ENCODE measurements at places on chromosomes 16 and 17.

DNA sequence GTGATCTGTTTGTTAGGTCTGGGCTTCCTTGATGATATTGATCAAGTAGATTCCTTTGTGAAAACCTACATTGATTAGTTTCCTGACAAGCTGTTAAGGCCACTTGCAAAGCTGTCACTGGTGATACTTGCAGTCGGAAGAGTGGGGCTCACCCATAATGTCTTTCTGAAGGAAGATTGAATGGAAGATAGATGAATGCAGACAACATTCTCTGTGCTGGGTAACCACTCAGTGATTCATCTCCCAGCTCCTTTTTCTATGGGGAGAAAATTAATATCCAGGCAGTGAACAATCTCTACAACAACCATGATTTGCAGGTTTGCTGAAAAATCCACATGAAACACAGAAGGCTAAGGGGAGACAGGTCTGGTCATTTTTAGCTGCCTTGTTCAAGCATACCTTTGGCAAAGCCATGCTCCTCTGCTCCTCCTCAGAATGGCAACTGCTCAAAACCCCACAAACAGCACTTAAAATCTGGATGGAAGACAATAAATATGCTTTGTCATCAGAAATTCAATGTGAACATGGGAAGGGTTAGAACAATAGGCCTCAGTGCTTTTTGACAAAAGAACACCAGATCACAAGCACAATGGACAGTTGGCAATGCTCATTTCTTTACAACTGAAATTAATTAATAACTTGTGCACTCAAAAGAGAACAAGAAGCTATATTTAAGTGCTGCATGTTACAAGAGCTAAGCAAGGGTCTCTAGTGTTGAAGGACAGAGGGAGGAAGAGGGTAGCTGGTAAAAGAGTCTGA, 495.4 kb downstream of the TOX3 start:
- no peak for DNase-seq

DNA sequence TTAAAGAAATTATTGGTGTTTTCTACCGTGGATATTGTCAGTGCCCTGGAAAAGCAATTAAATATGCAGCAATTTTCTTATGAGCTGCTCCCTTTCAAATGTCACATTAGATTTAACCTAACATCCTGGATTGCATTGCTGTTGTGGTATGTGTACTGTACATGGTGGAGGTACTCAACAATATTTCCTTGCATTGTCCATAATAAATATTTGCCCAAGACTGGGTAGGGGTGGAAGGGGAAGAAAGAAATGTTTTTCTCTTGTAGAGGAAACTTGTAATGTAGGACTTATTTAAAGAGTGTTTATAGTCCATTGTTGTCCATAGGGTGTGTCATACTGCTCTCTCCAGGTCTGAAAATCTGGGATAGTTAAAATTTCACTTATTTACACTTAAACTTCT, 346.2 kb upstream of the TBX2 start:
- no peak for DNase-seq

DNA sequence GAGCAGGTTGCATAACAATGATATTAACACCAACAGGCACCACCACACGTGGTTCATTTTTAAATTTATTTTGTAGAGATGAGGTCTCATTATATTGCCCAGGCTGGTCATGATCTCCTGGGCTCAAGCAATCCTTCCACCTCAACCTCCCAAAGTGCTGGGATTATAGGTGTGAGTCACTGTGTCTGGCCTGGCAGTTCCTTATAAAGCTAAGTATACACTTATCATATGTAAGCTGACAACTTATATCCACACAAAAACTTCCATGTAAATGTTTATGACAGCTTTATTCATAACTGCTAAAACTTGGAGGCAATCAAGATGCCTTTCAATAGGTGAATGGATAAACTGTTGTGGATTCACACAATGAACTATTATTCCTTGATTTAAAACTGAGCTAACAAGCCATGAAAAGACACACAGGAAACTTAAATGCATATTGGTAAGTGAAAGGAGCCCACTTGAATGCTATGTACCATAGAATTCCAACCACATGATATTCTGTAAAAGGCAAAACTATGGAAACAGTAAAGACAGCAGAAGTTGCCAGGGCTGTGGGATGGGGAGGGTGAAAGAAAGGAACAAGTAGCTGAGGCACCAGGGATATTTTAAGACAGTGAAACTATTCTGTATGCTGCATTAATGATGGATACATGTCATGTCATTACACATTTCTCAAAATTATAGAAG, 156.5 kb upstream of the KCNJ18 start:
- DNase-seq: no peak

GRCh38 chr16:66576296-66576695, 3.0 kb upstream of the CMTM2 start:
- no peak for DNase-seq

GRCh38 chr17:72123530-72124437, 3.0 kb downstream of the SOX9 start:
- no peak for DNase-seq

DNA sequence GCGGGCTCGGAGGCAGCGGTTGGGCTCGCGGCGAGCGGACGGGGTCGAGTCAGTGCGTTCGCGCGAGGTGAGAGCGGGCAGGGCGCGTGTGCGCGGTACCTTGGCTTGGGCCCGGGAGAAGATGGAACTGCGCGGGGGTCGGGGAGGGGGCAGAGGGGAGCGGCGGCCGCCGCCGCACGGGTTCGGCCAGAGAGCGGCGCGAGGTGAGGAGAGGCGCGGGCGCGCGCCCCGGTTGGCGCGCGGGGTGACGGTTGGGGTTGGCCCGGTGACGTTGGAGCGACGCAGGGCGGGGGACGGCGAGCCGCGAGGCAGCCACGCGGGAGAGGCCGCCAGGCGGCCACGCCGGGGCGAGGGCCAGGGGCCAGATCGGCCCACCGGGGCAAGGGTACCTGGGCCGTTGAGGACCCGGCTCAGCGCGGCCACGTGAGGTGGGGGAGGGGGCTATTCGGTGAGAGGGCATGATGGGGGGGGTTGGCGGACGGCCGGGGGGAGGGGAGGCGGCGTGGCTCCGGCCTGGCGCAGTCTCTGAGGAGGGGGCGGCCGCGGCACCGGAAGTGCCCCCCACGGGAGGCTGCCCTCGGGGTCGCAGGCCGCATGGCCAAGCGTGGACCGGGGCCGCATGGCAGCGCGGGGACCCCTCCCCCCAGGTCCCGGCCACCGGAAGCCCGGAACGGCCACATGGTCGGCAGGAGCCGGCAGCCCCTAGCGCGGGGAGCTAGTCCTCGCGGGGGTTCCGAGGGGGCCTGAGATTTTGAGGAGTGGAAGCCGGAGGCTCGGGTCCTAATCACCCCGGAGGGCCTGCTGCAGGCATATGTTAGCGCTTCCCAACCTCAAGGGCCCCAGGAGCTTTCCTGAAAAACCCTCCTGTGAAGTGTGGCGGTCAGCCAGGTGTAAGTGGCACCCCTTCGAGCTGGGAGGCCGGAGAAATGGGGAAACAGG, 527 bp downstream of the EIF5A start:
- DNase-seq: no peak

GRCh38 chr17:74520790-74521480, 10.3 kb downstream of the CD300LB start:
- DNase-seq: no peak

DNA sequence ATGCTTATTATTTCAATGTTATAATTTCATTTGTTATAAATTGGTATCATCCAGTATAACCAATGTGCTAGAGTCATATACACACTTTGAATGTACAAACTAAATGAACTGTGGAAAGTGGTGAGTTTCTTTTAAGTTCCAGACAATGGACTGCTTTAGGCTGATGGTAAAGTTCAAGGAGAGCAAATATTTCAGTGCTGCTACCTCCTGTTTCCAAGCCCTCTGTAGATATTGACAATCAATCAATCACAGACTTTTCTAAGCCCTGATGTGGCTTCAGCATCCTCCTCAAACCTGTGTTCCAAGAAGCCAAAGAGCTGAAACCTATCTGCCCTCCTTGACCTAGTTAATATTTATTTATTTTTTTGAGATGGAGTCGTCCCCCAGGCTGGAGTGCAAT, 28.2 kb upstream of the SREBF1 start:
- DNase-seq: no peak

GRCh38 chr17:44324092-44324570, 492 bp downstream of the SLC25A39 start:
- DNase-seq: no peak

DNA sequence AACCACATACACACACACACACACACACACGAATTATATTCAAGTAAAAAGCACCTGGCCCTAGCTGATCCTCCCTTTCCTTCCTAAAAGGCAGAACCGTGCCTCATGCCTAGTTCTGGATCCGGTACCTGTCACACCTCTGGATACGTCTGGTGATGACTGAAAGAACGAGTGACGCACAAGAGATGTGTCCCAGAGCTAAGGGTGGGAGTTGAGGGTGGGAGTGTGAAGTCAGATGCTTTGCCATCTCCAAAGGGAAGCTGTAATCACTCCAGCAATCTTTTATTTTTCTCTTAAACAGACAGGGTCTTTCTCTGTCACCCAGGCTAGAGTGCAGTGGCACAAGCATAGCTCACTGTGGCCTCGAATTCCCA, 26.5 kb upstream of the GSG1L start:
- no peak for DNase-seq

DNA sequence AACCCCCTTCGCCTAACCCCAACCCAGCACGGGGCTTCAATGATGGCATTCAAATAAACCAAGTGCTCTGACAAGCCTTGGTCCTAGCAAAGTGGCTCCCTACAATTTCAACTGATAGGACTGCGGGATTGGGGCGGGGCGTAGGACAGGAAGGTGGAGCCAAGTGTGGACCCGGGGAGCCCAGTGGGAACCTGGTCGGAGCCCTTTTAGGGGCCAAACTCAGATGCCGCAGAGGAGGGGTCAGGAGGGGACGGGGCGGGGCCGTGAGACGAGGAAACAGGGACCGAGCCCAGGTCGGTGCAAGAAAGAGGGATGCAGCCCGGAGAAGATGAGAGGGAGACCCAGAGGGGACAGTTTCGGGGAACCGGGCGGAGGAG, 13.2 kb upstream of the CDIPT start:
- no peak for DNase-seq

DNA sequence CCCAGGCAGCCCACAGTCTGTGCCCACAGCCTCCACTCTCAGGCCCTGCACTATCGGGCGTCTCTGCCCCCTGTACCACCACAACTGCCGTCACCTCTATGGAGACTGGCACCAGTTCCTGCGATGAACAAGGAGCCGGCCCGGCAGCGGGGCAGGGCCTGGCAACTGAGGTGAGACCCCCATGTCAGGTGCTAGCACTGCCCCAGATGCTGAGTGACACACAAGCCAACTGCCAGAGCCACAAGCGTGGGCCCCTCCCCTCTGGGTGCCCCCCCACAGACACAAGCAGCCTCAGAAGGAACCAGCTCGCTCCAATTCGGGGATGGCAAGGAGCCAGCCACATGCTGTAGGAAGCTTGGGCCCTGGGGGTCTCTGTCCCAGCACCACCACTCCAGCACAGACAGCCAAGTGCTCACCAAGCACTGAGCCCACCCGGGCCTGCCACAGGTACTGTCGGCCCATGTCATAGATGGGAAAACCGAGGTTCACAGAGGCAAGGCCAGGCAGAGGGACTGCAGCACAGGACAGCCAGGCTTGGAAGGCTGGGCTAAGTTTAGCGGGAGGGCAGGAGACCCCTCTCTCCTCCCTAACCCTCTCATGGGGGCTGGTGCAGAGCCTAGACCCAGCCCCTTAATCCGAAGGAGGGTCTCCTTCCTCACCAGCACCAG, 1.5 kb upstream of the PVALEF start:
- DNase-seq: no peak

DNA sequence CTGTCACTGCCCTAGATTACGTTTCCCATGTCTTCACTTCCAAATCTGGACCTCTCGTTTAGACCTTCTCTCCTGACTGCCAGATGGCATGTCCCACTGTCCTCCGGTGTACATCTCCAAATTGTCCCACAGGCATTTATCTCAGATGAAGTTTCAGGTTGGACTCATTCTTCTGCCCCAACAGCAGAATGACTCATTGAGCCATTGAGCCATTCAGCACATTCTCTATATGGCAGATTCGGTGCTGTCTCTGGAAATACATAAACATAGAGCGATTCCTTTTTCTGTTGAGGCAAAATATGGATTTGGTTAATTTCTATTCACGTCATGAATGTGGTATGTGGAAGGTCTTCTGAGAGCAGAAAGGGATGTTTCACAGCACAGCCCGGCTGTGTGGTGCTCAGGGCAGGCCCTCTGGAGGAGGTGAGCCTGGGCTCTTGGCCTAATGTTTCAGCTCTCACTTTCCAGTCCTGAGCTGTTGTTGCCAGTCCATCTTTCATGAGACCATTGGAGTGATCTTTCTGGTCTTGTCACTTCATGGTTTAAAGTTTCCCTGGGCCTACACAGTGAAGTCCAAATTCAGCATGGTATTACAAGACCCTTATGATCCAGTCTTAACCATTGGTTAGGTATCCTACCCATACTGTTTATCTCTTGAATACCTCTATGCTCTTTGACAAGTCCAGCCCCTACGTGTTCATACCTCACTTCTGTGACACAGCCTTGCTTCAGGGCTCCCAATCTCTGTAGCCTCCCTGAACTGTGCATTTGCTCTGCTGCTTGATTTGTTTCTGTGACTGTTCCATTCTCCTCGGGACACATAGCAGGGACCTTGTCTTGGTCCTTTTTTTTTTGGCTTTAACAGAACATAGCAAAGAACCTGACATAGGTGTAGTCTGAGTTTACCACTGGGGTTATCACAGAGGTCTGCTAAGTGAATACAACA, 15.9 kb downstream of the HAPSTR1 start:
- no peak for DNase-seq

GRCh38 chr17:4986951-4987766, at the start of gene CAMTA2:
Gene CAMTA2, minus strand, starts transcription at chr17:4987675. Its CDS starts 1,453 bp downstream, at chr17:4986222.
- DNase-seq: no peak

GRCh38 chr16:56321571-56321970, 103.8 kb downstream of the AMFR start:
- no peak for DNase-seq

DNA sequence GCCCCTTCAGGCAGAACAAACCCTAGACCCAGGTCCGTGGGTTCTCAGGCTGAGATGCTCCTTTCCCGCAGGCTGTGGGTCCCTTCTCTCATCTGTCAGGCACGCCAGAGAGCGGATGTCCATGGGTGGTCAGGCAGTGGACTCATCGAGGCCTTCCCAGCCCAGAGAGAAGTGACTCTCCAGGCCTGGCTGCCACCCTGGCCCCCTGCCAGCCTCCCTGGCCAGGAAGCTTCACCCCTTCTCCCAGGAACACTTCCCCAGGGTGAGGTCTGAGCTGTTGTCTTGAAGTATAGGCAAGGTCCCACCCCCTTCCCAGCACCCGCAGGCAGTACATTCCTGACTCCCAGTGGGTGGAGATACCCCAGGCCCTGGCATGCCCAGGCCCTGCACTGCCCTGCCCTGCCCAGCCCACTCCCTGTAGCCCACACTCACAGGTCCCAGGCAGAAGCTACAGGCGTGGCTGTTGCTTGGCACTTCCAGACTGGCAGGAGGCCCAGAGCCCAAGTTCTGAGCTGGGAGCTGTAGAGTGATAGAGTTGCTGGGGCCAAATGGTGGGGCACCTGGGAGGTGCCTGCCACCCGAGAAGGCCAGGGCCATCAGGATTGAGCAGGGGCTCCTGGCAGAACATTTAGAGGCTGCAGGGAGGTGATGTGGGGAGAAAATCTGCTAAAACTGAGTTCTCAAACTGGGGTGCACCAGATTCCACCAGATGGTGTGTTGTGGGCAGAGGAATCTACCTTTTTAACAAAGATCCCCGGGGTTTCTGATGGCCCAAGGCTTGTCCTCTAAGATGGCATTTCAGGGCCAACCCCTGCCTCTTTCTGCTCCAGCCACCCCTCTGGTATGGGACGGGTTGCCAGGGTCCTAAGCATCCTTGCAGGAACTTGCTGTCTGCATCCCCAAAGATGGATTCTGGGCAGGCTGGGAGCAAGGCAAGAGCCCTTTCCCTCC, 6.7 kb downstream of the ITGA3 start:
- DNase-seq: no peak

GRCh38 chr17:17328251-17328650, 25.1 kb downstream of the NT5M start:
- no peak for DNase-seq

Measured in AG04450 (cell line).